ENCODE measurements at places on chromosomes 1 and 21. TPM values are rescaled to one million over a fixed set of nuclear protein-coding genes. Genes with fewer than 3 reads are reported as not detected.

GRCh38 chr21:45552696-45553391 lies 10.6 kb upstream of the SLC19A1 start:
- no peak for DNase-seq

GRCh38 chr1:151267760-151268159 lies 13.2 kb downstream of the PSMD4 start:
- DNase-seq = no peak

Gene DMRTA2
- 0.08 TPM for polyA plus RNA-seq

Gene ZZZ3
- 34.3 TPM for polyA plus RNA-seq

Gene MANEAL
- polyA plus RNA-seq = 6.1 TPM

Gene RRAGC
- 21.8 TPM for polyA plus RNA-seq

Measured in muscle of arm (tissue), 14 donors.